ENCODE measurements at places on chromosomes 11 and 22.
A peak's percentile ranks its signal among the peaks of the same experiment; 100 is the strongest.

DNA sequence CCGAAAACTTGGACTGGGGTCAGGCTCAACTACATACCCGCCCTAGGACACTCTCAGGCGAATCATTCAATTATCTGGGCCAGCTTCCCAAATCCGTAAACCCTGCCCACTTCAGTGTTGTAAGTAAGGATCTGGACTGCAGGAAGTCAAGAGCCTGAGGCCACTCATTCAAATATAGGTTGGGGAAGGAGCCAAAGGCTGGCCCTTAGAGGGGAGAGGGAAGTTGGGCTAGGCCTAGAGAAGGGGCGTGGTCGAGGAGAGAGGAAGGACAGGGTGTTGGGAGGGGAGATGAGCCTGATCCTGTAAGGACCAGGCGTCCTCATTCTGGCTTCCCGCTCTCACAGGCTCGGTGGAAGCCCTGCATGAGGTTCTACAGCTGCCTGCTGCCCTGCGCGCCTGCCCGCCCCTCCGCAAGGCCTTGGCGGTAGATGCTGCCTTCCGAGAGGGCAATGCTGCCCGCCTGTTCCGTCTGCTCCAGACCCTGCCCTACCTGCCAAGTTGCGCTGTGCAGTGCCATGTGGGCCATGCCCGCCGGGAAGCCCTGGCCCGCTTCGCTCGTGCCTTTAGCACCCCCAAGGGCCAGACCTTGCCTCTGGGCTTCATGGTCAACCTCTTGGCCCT, 3.0 kb downstream of the SAC3D1 start:
- no peak for DNase-seq

GRCh38 chr22:44704159-44705021, 2.4 kb downstream of the PRR5 start:
- DNase-seq = no peak

DNA sequence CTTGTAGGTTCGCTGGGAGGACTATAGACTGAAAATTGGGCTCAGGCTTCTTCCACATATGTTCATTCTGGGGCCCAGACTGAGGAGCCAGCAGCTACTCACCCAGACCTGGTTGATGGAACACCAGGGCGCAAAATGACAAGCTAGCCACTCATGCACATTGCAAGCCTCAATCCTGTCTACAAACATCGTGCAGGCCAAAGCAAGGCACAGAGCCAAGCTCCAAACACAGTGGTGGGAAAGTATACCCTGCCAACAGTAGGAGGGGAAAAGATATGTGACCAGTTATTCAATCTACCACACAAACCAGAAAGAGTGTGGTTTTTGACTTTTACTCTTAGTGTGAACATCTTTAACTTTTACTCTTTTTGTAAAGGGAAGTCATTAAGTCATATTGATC, 660.5 kb downstream of the NTM start:
- DNase-seq = no peak

- no peak for DNase-seq
Observed at GRCh38 chr11:133227632-133228111, 304.6 kb downstream of the OPCML start.

DNA sequence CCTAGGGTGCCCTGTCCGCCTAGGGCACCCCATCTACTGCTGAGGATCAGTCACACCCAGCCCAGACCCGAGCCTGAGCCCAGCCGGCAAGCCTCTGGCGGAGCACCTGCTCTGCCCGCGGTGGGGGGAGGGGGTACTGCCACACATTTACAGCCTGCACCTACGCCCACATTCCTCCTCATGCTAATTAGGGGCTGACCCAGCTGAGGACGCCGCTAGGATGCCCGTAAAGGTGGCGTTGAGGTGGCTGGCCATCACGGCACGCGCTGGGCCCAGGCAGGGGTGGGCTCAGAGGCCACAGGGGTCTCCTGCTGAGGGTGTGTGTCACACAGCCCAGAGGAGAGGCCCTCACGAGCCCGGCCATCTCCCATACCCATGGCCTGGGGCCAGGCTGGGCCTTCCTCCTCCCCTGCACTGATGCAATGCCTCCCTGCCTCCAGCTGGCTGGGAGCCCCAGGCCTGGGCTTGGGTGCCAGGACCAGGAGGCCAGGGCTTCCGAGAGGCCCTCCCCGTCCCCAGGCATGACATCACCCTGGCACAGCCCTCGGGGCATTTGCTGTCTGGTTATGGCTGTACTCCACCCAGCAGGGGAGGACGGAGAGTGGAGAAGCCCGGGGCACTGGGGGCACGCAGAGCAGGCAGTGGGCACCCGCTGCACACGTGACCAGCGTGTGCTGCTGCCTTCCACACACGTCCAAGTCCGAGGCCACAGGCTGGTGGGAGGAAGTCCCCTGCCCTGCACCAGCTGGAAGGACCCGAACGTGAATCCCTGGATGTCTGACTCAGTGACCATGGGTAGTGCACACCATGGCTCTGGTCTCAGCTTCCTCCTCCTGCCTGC, 12.7 kb downstream of the DUSP8 start:
- DNase-seq = peak; percentile 51

GRCh38 chr11:6554828-6555706, 48.3 kb downstream of the RRP8 start:
- no peak for DNase-seq

GRCh38 chr11:44065161-44065661, 859 bp upstream of the ACCS start:
- no peak for DNase-seq

- DNase-seq = no peak
Observed at GRCh38 chr22:47020166-47020565, 257.7 kb downstream of the TBC1D22A start.

- no peak for DNase-seq
Observed at GRCh38 chr11:12413141-12414052, 36.0 kb downstream of the PARVA start.
